ENCODE measurements at places on chromosomes 5 and 9.

DNA sequence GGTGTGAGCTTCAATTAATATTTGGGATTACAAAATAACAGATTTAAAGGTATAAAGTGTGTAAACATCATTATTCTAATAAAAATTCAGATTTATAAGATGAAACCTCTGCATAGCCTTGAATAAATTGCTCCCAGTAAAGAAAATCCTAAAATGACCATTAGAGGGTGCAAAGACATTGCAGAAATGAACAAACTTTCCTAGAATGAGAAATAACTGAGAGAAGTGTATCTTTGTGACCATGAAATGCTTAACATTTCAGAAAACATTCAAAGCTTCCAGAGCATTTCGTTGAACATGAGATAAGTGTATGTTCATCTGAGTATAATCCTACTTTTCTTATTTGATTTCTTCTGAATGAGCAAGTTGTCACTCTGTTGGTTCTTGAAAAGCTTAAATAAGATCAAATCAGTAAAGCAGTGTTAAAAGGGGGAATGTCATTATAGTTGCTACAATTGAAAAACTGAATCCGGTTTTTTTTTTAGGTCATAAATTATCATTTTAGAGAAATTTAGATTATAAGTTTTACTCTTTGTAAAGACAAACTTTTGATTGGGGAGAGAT lies 24.7 kb upstream of the NUDT12 start:
- no peak for DNase-seq

DNA sequence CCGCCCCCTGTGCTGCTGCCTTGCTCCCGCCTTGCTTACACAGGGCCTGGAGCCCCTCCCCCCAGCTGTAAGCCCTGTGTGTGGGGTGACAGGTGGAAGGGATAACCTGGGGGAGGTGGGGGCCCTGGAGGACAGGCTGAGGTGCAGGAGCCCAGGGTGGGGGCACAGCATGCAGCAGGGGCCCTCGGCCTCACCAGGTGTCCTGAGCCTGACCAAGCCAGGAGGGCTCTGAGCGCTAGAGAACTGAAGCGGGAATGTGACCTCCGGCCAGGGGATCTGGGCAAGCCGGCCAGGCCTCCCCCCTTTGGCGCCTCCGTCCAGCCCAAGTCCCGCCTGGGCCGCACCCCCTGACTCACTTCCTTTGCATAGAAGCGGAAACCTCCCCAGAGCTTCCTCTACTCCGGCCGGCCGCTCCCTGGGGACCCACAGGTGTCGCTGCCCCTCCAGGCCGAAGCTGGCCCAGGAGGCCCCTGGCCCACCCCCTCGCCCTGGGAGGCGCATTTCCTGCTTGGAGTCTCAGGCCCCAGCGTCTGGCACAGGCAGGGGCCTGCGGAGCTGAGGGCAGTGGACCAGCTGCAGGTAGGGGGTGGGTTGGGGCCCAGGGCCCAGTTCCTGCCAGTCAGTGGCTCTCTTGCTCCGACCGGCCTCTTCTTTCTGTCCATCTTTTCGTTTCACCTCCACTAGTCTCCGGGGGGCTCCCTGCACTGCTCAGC lies at the start of gene TOR4A:
TSS of gene TOR4A (plus strand) at position 398 of the 713 bp plus-strand sequence. CDS start 964 bp downstream, outside the sequence.
- no peak for DNase-seq

GRCh38 chr9:126915281-126915816 lies 767 bp downstream of the RALGPS1 start:
- DNase-seq = no peak

DNA sequence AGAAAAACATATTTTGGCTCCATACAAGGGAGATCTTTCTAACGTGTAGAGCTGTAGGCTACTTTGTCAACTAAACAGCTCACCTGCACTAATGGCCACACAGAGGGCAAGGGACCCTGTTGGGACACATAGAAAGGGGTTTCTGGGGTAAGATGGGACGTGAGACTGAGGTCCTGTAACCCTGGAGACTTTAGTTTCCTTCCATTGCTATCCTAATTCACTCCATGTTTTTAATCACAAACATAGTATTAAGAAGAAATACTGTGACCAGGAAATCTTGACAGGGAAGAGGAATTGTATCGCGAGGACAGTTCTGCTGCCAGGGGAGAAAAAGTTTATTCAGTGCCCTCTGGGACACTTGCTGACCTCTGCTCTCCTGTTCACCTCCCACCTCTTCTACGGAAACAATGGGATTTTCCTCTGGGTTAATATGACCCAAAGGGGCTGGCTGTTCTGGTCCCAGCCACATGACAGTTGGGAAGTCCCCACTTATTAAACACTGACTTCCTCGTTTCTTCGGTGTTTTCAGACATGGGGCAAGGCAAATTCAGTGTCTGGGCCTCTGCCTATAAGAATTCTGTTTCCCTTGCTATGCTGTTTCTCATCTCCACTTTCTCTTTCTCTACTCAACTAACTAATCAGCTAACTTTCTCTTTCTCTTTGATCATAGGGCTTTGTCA lies 106.9 kb upstream of the SEMA6A start:
- no peak for DNase-seq

DNA sequence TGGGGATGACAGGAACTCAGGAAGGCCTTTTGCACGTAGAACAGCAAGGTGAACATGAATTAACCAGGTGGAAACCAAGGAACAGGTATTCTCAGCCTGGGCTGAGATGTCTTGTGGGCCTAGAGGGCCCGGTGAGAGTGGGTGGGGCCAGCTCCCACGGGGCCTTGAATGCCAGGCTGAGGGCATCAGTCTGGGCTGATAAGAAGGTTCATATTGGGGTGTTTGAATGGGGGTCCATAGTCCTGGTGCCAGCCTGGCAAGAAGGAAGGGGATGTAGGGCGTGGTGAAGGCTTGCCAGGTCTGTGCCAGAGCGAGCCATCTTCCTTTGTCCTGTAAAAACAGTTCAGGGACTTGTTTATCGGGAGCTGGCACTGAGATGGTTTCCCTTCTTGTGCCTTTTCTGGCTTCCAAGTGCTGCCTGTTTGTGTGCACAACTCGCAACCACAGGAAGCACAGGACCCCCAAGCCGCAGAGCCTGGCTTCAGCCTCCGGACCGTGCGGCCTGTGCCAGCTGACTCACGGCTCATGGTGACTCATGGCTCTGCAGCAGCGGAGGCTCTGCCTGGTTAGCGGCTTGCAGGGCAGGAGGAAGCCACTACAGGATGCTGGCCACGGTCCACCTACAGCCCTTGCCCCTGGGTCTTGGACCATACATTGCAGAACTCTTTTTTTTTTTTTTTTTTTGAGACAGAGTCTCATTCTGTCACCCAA lies 2.4 kb downstream of the CARD19 start:
- no peak for DNase-seq

DNA sequence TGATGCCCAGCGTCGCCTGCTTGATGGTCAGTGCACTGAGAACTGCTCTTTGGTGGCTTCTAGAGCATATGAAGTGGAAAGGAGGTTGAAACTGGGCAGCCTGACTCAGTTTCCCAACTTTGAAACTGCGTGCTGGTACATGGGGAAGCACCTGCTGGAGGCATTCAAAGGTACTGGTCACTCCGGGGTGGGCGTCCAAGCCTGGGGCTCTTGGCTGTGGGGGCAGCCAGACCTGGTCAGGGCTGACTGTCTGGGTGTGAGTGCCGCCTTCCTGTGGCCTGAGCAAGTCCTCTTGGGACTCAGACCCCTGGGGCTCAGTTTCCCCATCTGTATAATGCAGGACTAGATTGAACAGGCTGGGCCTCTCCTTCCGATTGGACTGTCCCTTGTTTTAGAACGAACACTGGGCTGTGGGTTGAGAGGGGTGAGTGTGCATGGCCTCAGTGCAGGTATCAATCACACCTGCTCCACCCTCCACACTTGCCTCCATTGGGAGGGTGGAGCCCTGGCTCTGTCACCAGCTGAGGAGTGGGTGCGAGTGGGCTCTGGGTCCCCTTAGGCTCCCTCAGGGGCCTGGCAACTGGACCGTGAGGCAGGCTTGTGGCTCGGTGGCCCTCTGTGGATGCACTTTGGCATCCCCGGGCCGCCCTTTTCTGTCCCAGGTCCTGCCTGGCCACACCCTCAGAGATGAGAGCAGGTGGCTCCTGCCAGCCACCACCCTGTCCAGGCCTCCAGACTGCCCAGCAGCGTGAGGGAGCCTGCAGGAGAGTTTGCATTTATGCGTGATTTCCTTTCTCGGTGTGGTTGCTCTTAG lies 80.2 kb downstream of the PHF2 start:
- no peak for DNase-seq

- no peak for DNase-seq
These were observed 19.5 kb downstream of the MTREX start for GRCh38 chr5:55327281-55327680.

DNA sequence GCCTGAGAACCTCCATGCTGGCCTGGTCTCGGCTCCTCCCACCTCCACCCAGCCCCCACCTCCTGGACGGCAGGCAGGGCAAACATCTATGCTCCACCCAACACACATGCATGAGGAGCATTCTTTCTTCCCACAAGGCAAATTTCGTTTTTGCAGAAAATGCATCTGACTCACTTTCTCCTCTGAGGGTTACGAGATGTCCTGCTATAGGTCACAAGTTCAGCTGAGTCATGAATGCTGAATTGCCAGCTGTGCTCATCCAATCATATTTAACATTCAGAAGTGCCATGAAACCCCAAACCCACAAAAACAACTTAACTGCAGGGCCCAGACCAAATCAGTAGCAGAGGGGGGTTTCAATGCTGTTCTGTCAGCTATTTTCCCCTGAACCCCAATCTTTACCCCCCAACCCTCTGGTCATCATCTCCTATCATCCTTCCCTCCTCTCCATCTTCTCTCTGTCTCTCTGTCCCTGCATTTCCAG lies 39.0 kb upstream of the OSMR start:
- DNase-seq = no peak

DNA sequence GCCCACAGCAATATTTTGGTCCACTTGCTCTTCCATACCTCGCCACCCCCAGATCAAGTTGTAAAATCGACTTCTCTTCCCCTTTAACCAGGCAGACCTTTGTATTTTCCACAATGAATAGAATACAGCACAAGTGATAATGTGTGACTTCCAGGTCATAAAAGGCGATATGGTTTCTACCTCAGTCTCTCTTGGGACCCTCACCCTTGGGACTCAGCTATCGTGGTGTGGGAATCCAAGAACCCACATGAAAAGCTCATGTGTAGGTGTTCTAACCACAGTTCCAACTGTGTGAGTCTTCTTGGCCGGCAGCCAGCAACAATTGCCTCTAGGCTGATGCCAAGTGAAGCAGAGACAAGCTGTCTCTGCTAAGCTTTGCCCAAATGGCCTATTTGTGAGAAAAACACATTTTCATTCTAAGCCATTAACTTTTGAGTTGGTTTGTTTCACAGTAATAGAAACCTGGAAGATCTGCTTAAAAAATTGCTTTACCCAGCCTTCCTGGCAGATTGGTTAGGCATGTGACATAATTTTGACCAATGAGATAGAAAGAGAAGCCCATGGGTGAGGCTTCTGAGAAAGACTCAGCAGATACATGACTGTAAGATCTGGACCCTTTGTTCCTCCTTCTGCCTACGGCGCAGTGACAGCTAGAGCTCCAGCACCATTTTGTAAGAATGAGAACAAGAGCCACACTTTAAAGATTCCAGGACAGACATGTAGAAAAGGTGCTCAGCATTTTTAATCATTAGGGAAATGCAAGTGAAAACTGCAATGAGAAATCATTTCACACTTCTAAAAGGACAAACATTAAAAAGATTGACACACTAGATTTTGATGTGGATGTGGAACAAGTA lies 18.3 kb upstream of the MLLT3 start:
- DNase-seq = no peak

- DNase-seq = no peak
These were observed 8.4 kb downstream of the FRRS1L start for GRCh38 chr9:109158651-109159050.

DNA sequence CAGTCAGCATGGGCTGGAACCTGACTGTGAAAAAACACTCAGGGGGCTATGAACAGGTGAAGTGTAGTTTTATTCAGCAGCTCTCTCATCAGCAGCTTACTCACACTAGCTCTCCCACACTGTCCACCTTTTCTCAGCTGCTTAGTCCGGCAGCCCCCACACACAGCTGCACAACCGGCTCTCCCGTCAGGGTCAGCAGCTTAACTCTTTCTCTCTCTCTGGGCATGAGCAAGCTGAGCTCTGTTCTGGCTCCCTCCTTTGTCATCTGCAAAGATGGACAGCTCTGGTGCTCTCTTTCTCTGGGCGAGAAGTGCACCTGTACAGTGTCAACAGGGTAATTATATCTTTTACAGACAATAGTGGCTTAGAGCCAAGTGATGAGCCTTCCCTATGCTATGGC lies 8.2 kb downstream of the DMAC1 start:
- DNase-seq = no peak

DNA sequence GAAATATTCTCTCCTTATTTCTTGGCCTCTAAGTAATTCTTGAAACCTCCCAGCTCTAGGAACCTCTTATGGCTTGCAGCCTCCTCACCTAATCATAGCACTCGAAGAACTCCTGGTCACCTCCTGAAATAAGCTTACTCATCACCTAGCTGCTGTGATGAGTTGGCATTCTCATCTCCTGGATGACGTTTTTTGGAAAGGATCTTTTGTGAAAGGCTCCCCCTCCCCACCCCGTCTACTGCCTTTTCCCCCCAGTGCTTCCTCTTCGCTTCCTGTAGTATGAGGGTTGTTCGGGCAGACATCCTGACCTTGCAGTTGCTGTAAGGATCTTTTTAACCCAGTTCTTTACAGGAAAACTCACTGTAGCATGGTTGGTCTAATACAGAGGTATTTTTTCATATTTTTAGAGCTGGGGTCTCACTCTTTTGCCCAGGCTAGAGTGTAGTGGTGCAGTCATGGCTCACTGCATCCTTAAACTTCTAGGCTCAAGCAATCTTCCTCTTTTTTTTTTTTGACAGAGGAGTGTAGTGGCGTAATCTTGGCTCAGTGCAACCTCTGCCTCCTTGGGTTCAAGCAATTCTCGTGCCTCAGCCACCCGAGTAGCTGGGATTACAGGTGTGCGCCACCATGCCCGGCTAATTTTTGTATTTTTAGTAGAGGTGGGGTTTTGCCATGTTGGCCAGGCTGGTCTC lies 41.8 kb downstream of the ARHGAP26 start:
- DNase-seq = no peak

DNA sequence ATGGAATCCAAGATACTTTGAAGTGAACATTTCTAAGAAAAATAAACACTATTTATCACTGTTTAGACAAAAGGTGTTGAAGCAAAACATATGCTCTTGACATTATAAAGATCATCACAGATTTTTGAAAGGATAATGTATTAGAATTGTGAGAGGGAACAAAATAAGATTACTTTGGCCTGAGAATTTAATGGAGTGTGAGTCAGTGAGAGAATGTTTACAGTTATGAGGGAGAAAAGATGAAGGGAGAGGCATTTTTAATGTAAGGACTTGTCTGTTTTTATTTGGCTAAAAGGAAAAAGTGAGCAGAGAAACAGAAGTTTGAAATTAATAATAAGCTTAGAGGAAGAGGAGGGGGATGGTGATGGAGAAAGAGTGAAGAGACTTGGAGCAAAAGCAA lies 1010.1 kb downstream of the EFNA5 start:
- no peak for DNase-seq
